ENCODE measurements at places on chromosomes 11 and 22.

DNA sequence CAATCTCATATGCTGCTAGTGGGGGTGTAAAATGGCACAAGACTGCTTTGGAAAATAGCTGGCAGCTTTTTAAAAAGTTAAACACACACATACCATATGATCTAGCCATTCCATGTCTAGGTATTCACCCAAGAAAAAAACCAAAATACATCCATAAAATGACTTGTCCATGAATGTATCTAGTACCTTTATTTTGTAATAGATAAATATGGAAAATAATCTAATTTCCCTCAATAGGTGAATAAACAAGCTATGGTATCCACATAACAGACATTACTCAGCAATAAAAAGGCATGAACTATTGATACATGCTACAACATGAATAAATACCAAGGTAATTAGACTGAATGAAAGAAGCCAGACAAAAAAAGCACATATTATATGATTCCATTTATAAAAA is 22.9 kb downstream of the RNF141 start:
- no peak for DNase-seq

DNA sequence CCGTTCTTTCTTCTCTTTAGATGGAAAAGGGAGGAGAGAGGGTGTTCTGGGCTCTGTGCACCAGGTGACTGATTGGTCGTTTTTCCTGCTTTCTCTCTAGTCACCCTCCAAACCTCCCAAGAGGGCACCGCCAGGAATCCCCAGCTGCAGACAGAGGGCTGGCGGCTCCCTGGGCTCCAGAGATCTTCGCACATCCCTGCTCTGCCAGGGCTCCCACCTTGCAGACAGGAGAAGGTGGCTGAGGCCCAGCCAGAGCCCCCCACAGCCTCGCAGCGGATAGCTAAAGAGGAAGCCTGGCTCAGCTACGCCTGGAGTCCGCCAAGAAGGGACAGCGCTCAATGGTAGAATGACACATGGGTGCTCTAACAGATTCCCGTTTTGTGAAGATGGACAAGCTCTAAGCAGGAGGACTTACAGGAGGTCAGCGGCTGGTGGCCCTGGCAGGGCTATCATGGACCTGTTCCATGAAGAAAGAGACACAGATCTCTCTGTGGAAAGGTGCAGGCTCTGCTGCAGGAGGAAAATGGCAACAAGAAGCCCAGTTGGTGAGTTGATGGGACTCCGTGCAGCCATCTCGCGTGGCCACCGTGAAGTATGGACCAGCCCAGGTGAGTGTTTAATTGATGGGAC is 976.9 kb downstream of the BRD1 start:
- DNase-seq, result no peak

GRCh38 chr11:123357990-123358827 is 71.9 kb upstream of the GRAMD1B start:
- no peak for DNase-seq

GRCh38 chr11:32187111-32187510 is 96.2 kb downstream of the RCN1 start:
- no peak for DNase-seq

- no peak for DNase-seq
Observed at GRCh38 chr22:42608136-42608822, 6.4 kb downstream of the POLDIP3 start.

DNA sequence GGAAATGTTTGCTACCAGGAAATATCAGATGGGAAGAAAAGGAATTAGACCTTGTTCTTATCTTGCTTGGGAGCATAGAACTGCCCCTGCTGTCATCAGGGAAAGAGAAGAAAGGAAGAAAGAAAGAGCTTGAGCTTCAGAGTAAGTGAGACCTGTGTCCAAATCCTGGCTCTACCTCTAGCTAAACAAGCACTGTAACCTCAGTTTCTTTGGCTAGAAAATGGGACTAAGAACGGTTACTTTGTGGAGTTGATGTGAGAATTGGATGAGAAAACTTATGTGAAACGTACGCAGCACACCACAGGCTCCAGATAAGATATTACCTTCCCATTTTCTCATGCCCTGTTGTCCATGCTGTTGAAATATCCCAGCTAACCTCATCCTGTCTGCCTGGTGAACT is 57.1 kb upstream of the CREB3L1 start:
- DNase-seq, result no peak

- no peak for DNase-seq
Observed at GRCh38 chr11:64641596-64642417, 50.8 kb downstream of the SLC22A12 start.

- DNase-seq, result no peak
Observed at GRCh38 chr22:47092896-47093311, 330.5 kb downstream of the TBC1D22A start.

DNA sequence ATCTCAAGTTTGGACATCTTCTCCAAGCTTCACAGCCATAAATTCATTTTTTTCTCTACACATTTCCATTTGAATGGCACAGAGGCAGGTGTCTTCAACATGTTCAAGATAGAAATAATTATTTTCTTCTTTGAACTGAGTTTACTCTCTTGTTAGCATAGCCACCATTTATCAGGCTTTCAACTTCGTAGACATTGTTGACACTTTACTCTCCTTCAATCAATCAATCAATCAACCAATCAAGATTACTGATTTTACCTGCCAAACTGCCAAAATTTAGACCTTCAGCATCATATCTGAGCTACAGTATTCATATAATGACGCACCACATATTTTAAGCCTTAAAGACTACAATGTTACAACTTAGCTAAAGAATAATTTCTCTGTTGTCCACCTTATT is 300.1 kb upstream of the LUZP2 start:
- DNase-seq, result no peak

DNA sequence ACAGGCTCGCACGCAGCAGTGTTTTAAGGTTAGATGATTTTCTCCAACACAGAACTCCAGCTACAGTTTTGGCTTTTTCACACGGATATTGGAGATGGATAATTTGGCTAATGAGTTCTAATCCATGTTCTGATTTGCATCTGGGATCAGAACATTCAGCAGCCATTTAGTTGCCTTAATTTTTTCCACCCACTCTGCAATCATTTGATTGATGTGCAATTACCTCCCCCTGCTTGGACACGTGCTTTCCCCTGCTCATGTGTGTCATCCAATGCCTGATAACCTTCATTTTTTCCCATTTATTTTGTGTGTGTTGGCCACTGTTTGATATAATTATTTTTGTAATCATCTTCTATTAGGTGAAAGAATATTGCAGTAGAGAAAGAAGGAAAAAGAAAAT is 257.8 kb downstream of the ST3GAL4 start:
- DNase-seq, result no peak

DNA sequence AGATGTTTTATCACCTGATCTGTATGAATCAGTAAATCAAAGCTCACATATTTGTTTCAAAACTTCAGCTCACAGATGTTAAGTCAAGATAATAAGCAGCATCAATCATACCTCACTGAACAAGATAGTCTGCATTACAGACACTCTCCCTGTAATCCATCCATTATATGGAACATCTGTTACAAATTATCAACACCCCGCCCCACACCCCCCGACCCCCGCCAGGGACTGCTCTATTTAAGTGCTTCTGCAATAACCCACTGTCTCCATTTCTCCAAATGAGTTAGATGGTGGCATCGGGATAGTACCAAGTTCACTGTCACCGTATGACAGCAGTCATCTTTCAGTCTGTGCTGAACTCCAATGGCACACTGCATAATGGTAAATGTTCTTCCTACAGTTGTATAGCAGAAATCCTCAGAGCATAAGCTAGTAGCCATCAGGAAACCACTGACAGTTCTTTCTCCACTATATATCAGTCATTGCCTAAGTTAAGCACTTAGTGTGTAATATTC is 447.0 kb upstream of the ARHGAP42 start:
- no peak for DNase-seq

DNA sequence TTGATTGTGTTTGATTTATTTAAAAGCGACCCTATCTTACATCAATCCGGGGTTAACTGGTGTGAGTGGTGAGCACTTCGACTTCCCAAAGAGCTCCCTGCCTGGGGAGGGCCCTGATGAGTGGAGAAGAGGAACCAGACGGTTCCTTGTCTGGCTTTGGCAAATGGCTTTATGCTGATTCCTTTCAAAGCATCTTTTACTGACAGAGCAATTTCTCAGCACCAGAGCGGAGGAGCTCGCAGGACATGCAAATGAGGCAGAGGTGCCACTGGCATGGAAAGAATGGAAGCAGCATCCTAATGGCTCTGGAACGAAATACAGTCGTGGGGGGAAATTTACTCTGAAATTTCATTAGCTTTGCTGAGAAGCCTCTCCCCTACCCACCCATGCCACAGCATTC is 410.9 kb upstream of the B3GAT1 start:
- no peak for DNase-seq

DNA sequence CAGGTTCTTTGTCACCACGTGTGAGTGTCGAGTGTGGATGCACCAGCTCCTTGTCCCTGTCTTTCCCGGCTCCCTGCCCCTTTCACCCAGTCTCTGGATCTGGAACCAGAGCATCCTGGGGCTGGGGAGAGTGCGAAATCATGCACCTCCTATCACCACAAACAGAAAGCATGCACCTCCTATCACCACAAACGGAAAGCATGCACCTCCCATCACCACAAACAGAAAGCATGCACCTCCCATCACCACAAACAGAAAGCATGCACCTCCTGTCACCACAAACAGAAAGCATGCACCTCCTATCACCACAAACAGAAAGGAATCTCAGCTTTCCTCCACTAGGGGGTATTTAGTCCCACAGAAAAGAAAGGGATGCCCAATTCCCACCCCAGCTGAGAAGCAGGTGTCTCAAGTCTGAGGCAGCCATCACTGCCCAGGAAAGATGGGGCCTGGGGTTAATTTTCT is 5.9 kb upstream of the GLB1L3 start:
- DNase-seq, result no peak

DNA sequence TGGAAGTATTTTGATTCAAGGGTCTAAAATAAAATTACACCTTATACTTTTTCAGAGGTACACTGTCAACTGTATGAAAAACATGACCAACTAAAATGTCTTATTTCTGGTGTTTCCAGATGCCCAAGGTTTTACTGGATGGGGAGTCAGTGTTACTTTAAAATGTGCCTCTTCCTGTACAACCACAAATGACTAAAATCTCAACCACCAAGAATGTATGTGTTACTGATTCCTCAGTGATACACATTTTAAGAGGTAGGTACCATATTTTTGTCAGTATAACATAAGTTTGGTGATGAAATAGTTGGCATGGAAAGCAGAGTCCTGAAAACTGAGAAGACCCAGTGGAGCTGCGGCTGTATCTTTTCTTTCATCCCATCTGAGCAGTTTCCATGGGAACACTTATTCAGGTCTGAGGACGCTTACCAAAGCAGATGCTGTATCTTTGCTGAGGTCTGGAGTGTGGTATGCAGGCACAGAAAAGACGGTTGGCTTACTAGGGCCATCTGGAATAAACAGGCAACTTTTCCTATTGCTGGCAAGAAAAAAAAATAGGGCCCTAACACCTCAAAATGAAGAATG is 21.2 kb upstream of the TP53AIP1 start:
- no peak for DNase-seq

- DNase-seq, result no peak
Observed at GRCh38 chr11:122342089-122342744, 226.2 kb upstream of the BLID start.

- DNase-seq, result no peak
Observed at GRCh38 chr22:36009085-36009484, 19.5 kb downstream of the RBFOX2 start.

- DNase-seq, result no peak
Observed at GRCh38 chr22:26852176-26852575, 194.8 kb downstream of the MIAT start.

GRCh38 chr22:26477341-26477731 is 6.2 kb downstream of the HPS4 start:
- no peak for DNase-seq

GRCh38 chr22:27571463-27572277 is 229.9 kb downstream of the MN1 start:
- no peak for DNase-seq

- no peak for DNase-seq
Observed at GRCh38 chr22:35549328-35549727, 8.7 kb downstream of the RASD2 start.

GRCh38 chr11:118657238-118657637 is 22.2 kb downstream of the TREH start:
- DNase-seq, result no peak

GRCh38 chr11:15981292-15981691 is 375.1 kb downstream of the SOX6 start:
- DNase-seq, result no peak

GRCh38 chr11:43376594-43376993 is 17.9 kb downstream of the TTC17 start:
- no peak for DNase-seq

GRCh38 chr11:131674051-131674755 is 303.8 kb downstream of the NTM start:
- DNase-seq, result no peak

DNA sequence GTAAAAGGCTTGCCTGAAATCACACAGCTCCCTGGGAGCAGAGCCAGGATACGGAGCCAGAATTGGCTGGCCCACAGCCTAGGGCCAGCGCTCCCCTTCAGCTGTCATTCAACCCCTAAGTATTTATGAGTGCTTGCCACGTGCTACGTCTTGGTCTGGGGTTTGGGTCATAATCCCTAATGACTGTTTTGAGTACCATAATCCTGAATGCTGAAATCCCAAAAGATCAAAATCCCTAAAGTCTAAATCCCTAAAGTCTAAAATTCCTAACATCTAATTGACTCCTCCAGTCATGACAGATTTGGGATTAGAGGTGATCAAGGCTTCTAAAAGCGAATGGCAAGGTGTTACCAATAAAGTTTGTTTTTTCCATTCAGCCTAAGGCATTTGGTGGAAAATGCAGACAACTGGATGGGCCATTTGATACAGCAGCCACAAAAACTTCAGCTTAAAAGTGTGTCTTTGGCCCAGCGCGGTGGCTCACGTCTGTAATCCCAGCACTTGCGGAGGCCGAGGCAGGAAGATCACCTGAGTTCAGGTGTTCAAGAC is 59.8 kb upstream of the PRR5 start:
- DNase-seq, result no peak

DNA sequence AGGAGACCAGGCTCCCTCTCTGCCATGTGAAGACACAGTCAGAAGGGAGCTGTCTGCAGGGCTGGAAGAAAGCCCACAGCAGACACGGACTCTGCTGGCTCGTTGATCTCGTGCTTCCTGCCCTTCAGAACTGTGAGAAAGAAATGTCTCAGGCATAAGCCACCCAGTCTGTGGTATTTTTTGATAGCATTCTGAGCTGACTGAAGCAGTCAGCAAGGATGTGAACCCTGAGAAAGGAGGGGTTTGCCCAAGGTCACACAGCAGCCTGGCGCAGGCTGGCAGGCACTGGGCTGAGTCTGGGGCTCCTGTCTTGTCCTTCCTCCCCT is 255.1 kb upstream of the B3GAT1 start:
- DNase-seq, result no peak

- no peak for DNase-seq
Observed at GRCh38 chr22:29606320-29606719, 2.9 kb downstream of the NF2 start.

- DNase-seq, result no peak
Observed at GRCh38 chr11:110242746-110243145, 53.7 kb downstream of the RDX start.

GRCh38 chr11:119722281-119722794 is 6.7 kb downstream of the NECTIN1 start:
- DNase-seq, result no peak
